SK-MEL-5 (cell line): ENCODE measurements at places on chromosomes 7 and 10. TPM values are rescaled to one million over a fixed set of nuclear protein-coding genes. Genes with fewer than 3 reads are reported as not detected.

The ASIC3 gene
- 0.42 and 0.93 TPM in 2 replicates for total RNA-seq

The CASTOR2 gene
- total RNA-seq = 1.7 and 2.5 TPM in 2 replicates

The TAS2R41 gene
- not detected in 2 replicates for total RNA-seq

The ZNF365 gene
- total RNA-seq = 1.0 and 1.6 TPM in 2 replicates

The GNG11 gene
- total RNA-seq = 35.8 and 40.3 TPM in 2 replicates

The BEND7 gene
- total RNA-seq = 4.1 and 5.2 TPM in 2 replicates

The MUC3A gene
- not detected in 2 replicates for total RNA-seq

The C7orf33 gene
- not detected in 2 replicates for total RNA-seq

The GNAI1 gene
- 54.9 and 59.5 TPM in 2 replicates for total RNA-seq

The FAM241B gene
- total RNA-seq = 0.75 and 1.2 TPM in 2 replicates

The LIPA gene
- 68.2 and 76.1 TPM in 2 replicates for total RNA-seq

The ADO gene
- total RNA-seq = 29.3 and 32.8 TPM in 2 replicates

The ERVW-1 gene
- total RNA-seq = not detected in 2 replicates

The ADIRF gene
- total RNA-seq = not detected in 2 replicates

The STK32C gene
- 6.6 and 7.6 TPM in 2 replicates for total RNA-seq

The AZGP1 gene
- 1.1 and 1.8 TPM in 2 replicates for total RNA-seq

The SPAM1 gene
- total RNA-seq = not detected in 2 replicates

The SPAG6 gene
- total RNA-seq = not detected in 2 replicates

The PTPN20 gene
- 5.0 and 5.6 TPM in 2 replicates for total RNA-seq

The ACSM6 gene
- not detected in 2 replicates for total RNA-seq

The ZNF853 gene
- total RNA-seq = 0.16 and 0.35 TPM in 2 replicates

The VWC2 gene
- not detected in 2 replicates for total RNA-seq

The LRRC18 gene
- not detected in 2 replicates for total RNA-seq

The AEBP1 gene
- total RNA-seq = not detected in 2 replicates

The PRRT4 gene
- total RNA-seq = 0.37 and 0.85 TPM in 2 replicates

The MSMB gene
- not detected in 2 replicates for total RNA-seq

The ARL3 gene
- 2.6 and 2.8 TPM in 2 replicates for total RNA-seq

The IDI2 gene
- 0.08 TPM in 1 of 2 replicates, not detected in the other for total RNA-seq
